ENCODE measurements at places on chromosomes 2 and 18.

DNA sequence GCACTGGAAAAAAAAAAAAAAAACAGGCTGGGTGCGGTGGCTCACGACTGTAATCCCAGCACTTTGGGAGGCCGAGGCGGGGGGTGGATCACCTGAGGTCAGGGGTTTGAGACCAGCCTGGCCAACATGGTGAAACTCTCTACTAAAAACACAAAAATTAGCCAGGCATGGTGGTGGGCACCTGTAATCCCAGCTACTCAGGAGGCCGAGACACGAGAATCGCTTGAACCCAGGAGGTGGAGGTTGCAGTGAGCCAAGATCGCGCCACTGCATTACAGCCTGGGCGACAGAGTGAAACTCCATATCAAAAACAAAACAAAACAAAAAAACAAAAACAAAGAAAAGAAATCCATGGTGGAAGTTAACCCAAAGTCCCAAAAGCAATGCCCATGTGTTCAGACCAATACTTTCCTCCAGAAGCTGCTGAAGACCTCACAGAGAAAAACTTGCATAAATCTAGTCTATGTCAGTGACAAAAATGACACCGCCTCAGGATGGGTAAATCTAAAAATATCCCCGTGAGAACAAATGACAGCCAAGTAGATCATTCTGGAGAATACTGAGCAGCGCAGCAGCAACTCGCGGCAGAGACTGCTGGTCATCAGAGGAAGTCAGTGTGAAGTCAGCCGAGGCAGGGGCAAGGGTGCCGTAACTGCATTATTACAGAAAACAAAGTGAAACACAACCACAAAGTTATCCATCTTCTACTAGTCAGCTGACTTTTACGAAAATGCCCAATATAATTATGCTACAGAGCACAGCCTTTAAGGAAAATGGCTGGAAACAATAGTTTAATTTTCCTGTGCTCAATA lies 41.0 kb downstream of the LPIN2 start:
- no peak for DNase-seq

GRCh38 chr2:167715932-167716331 lies 531.5 kb downstream of the STK39 start:
- DNase-seq: no peak

GRCh38 chr2:200966770-200967169 lies 3.3 kb upstream of the ORC2 start:
- DNase-seq: no peak

GRCh38 chr2:118223992-118224894 lies 136.0 kb downstream of the INSIG2 start:
- no peak for DNase-seq

GRCh38 chr2:14420851-14421250 lies 211.7 kb upstream of the LRATD1 start:
- DNase-seq: no peak

GRCh38 chr2:72147303-72147971 lies at the start of gene CYP26B1:
CYP26B1 (minus strand) TSS chr2:72147862; CDS start chr2:72147834, 28 bp downstream.
- no peak for DNase-seq

GRCh38 chr2:20182241-20182931 lies 42.5 kb downstream of the SDC1 start:
- DNase-seq: peak; percentile 55

DNA sequence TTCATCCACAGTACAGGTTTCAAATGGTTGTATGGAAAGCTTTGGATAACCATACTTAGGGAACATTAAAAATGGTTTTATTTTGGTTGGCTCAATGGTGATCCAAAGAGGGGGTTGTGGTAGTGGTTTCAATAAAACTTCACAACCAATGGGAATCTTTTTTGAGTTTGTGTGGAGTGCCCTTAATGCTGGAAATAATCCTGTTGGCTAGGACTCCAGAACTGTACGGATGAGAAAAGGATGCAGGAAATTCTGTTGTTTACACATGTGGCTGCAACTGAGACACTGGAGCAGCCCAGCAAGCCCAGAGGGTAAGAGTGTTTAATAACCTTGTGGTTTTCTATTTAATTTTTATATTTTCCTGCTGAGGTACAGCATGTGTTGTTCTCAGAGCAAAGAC lies at the start of gene CCDC102B:
Gene CCDC102B (plus strand): TSS at position 210 of the 400 bp plus-strand sequence. CDS start 38,684 bp downstream, outside the sequence.
- DNase-seq: no peak

DNA sequence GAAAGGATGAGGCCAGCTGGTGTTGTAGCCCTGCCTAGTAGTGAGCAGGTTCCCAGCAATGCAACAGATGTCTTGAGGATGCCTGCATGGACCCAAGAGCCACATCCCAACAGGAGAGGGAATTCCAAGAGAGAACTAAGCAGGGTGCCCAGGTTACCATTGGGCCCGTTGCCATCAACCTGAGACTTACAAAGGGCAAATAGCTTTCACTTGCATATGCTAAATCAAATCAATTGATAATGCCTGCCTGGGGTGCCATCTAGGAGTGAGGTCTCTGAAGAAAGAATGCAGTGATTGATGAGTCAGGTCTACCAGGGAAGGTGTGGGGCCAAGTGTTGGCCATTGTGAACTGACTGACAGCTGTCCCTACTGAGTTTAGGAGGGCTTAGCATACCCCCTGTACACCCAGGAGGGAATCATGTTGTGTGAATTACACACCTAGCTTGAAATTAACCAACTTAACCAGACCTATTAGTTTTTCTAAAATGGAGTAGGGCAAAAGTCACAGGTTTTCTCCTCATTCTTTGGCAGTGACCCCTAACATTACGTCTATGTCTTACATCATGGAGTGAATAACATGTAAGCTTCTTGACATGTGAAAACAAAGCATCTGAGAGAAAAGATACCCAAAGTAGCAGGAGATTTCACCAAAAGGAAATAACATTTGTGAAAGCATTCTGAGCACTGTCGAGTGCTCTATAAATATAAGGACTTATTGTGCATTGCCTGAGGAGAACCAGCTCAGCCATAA lies 32.3 kb downstream of the FHOD3 start:
- DNase-seq: no peak
